ENCODE measurements at places on chromosomes 7 and 10.

DNA sequence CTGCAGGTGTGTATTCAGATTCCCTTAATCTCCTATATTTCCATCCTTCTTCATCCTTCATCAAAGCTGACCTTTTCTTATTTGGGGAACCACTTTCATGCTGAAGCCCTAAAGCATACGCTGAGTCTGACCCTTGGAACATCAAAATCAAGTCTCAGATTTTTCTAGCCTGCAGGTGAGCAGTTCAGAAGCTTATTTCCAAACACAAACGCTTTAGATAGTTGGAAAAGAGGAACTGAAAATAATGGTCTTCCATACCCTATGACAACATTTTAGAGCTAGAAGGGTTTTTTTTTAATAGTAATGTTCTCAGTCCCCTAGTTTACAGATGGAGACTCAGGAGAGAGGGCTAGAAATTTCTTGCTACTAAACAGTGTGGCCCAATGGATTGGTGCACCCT is 1.6 kb upstream of the AGK start:
- DNase-seq = no peak

- DNase-seq = no peak
Measured at GRCh38 chr10:69172241-69172982, 7.6 kb upstream of the SUPV3L1 start.

- no peak for DNase-seq
Measured at GRCh38 chr10:61981460-61981859, 80.0 kb downstream of the ARID5B start.

DNA sequence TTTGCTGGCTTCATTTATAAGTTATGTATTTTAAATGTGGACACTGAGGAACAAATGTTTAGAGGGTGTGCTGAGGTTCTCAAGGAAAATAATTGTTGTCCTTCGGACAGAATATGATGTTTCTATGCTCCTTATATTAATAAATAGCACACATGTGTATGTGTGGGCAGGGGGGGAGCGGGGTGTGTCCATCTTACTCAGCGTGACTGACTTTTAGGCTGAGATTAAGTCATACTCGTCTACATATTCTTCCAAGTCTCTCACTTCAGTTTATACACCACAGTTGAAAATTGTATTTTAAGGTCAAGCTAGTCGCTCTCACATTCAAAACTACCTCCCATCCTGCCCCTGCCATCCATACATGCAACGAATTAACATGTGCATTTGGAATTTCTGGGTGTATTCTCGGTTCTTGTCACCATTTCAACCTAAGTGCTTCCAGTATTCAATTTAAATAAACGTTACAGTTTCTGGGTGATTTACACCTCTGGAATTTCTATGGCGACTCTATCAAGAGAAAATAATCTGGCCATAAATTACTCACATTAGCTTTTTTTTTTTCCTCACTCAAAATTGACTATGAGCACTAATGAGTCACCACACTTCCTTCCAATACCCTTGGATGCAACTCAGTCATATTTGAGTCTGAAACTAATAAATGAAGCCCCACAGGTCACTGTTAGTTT is 3.3 kb downstream of the PCDH15 start:
- DNase-seq = no peak

DNA sequence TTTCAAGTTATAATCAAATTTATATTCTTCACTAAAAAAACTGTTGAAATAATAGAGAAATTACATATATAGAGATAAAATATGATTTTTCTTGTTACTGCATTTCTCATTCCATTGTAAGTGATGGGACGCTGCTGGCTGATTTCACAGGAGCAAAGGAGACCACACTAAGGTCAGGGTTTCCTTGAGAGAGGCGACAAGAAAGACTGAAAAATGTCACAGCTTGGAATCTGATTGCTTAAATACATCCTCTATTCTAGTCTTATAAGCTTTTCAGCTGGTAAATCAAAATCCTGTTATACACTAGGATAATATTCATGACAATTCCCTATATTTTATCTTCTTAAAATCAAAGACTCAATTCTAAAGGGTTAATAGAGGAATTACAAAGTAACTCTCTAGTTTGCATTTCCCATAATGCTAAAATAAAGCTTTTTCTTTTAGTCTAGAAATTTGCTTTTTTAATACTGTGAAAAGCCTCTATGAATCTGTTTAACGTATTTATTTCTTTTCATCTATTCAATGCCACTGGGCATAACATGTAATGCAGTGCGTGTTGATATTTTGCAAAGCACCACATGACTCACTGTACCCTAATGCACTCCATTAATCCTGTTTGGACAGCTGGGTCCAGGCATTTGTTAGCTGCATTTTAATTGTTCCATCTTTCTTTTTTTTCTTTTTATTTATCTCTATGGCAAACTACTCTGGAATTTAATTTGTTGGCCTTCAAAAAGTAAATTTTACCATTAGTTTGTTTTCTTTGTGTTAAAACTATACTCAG is 81.7 kb downstream of the RNF32 start:
- no peak for DNase-seq

GRCh38 chr10:96619796-96620773 is 33.3 kb upstream of the TM9SF3 start:
- DNase-seq = no peak

- no peak for DNase-seq
Measured at GRCh38 chr10:122671355-122671754, 28.3 kb downstream of the C10orf120 start.

DNA sequence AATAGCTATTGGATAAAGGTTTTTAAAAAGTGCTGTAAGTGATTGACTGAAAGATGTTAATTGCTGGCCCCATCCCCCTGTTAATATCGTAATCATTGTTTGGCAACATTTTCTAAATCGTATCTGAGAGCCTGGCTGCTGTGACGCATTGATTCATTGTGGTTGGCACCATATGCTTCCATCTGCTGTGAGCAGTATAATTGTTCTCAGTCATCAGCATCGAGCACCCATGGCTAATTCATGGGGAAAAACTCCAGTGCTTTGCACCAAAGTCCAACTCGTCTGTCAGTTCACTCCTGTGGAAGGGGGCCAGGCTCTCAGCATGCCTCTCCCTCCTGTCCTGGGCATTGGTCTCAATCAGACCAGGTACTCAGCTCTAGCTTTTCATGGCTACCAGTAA is 205.2 kb downstream of the STK31 start:
- no peak for DNase-seq

DNA sequence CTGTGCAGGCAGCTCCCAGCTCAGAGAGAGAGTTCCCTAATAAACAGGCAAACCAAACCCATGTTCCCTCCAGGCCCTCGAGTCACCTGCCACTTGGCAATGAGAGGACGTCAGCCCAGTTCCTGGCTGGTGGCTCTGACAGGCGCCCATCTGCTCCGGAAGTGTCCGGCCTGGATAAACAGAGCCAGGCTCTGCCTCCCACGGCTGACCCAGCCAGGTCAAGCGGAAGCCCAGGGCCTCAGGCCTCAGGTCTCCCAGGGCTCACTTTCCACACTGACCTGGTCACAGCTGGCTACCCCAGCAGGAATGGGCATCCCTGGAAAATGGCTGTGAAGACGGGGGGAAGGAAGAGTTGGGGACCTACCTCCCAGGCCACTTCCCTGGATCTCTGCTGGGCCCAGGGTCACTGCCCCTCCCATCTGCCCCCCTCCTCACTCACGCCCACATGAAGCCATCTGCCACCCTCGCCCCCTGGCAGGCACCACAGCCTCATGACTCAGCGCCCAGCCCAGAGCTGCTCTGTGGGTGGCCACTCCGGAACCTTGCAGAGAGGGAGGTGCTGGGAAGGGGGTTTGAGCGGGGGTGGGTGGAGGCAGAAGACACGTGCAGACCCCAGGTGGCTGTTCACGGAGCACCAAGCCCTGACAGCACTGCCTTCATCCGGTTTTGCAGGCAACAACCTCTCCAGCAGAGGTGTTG is 37.4 kb upstream of the DUSP5 start:
- peak; percentile 54 for DNase-seq

DNA sequence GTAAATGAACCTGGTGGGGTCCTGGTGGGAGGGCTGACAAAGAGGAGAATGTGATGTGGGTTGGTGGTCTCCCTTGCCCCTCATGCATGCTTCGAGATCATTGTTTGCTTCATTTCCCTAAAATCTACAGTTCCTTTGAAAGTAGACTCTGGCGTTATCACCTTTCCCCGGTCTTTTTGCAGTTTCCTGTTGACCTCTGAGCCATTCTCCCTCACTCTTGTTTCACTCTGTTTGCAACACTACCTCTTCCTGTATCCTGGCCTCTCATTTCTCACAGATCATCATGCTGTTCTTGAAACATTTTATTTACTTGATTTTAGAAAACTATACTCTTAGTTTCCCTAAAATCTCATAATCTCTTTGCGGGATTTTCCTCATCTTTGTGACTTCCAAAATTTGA is 179.8 kb downstream of the WNT2 start:
- no peak for DNase-seq

DNA sequence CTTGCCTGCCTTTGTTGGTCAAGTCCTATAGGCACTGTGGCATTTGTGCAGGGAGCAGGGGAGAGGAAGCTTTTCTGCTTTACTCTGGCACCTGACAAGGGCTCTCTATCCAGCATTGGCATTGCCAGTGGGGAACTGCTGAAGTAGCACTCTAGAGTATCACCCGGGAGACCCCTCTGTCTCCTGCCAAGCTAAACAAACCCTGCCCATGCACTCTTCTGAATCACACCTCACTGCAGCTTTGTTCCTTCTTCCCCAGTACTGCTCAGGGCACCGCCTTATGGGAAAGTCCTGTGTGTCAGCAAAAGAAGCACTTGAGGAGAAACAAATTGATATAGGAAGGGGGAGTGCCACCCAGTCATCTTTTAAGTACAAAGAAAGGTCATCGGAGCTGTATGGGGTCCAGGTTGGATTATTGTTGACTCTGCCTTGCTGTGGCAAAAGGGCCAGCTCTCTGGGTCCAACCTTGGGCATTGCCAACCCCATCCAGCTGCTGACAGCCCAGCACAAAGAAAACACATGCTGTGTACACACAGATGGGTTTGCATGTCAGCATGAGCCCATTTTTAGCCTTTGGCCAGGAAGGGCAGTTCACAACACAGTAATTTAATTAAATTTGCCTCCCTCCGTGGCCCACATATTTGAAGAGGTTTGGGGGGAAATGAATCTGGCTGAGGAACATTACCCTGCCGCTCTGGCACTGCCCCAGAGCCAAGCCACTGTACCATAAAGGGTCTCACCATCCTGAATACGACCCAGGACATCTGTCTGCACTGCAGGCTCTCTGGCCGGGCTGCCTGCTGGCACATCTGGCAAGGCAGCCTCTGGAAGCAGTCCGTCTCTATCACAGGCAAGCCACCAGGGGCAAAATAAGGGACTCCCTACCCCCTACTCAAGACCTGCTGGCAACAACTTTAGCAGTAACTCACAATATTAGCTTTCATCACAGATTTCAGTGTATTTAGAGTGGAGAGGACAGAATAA is 13.1 kb downstream of the LRRC4 start:
- DNase-seq = no peak

DNA sequence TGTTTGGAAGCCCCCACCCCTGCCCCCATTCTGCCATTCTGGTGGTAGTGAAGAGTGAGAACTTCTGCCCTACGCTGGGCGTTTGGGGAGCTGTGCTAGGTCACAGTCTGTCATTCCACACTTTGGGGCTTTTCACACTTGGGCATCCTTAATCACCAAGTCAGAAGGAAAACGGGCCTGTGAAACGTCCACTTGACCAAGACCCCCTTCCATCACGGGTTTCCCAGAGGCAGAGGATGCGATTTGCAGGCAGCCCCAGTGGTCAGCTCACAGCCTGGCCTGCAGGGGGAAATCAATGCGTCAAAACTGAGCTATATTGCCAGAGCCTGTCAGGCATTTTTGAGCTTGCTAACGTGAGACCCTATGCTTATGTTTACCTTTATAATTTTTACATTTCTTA is 663.3 kb upstream of the MGMT start:
- no peak for DNase-seq

- no peak for DNase-seq
Measured at GRCh38 chr10:93390306-93391090, 91.6 kb downstream of the MYOF start.

GRCh38 chr7:27161721-27162560 is 3.4 kb downstream of the HOXA9 start:
- DNase-seq = no peak

DNA sequence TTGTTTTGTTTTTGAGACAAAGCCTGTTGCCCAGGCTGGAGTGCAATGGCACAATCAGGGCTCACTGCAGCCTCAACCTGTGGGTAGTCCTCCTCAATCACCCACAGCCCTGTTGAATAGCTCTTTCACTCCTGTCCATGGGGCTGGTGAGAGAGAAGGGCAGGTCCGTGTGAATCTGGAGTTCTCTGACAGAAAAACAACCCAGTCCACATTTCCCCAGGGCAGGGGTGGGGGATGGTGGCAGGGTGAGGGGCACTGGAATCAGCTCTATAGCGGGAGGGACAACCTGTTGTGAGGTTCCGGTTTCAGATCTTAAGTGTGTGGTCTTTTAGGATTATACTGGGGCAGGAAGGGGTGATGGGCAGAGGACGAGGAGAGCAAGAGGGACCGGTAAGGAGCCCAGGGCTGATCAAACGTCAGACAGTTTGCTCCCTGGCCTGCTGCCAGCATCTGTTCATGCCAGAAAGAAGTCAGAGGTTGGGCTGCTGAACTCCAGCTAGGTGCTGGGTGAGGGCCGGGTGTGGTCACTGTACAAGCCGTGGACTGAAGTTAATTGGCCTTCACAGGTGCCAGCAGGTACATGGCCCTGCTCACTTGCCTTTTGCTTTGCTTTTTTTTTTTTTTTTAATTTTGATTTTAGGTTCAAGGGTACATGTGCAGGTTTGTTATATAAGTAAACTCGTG is 33.2 kb upstream of the MKRN1 start:
- no peak for DNase-seq

GRCh38 chr7:92714280-92714679 is 122.1 kb downstream of the CDK6 start:
- no peak for DNase-seq

DNA sequence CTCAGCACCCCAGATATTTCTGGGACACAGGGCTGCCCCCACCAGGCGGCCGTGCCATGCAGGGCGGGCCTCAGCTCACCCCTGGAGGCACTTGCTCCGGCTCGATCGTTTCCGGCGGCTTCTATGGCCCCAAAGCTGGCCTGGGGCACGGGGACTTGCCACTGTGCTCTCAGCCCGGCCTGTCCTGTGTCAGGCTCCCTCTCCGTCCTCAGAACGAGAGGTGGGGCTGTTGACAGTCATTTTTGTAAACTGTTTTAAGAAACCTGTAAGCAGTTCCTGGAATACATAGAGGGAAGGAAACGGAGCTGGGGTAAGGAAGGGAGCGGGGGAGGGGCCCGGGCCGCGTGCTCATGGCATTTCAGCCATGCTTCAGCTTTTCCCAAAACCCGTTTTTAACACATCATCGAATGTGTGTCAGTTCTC is 30.7 kb upstream of the PRKAR1B start:
- no peak for DNase-seq

- DNase-seq = no peak
Measured at GRCh38 chr7:152709287-152710152, 33.6 kb upstream of the XRCC2 start.

DNA sequence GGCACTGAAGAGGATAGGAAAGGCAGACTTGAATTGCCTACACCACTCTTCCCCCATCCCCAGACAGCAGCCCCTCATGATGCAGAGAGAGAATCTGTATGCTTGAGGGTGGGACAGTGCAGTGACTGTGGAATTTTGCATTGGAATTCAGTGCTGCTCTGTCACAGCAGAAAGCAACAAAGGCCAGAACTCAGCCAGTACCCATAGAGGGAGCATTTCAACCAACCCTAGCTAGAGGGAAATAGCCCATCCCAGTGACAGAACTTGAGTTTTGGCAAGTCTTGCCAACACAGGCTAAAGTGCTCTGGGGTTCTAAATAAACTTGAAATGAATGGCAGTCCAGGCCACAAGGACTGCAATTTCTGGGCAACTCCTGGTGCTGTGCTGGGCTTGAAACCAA is 80.4 kb downstream of the TES start:
- DNase-seq = no peak

Measured in stimulated activated CD8-positive, alpha-beta memory T cell treated with anti-CD3 and anti-CD28 coated beads, Interleukin-15, amount 100 ng/mL, for 4 hours (primary cell).